ENCODE measurements at places on chromosomes 3 and 15.

DNA sequence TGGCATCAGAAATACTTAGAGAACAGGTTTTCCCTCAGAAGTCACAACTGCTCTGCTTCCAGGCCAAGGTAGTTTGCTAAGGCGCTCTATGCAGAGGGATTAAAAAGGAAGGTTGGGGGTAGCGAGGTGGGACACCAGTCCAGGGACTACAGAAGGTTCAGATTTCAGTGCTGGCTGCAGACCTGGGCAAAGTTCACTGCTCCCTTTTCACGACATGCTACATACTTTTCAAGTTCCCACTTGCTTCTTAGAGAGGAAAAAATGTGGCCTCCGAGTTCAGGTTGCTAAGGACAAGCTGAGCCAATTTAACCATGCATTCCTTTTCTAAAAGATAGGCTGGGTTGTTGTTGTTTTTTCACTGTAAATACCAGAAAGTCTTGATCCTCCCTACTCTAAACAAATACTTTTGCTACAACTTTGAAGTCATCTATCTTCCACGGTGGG lies 158.6 kb upstream of the NR2F2 start:
- H3K27me3 ChIP-seq, result no peaks in the 10 kb centered on the region
- H3K27ac ChIP-seq, result no peak overlapping the region
- DNase-seq, result no peak
- peaks cover 4% of the 10 kb centered on the region for H3K4me1 ChIP-seq
- H3K36me3 ChIP-seq, result no peaks in the 10 kb centered on the region

DNA sequence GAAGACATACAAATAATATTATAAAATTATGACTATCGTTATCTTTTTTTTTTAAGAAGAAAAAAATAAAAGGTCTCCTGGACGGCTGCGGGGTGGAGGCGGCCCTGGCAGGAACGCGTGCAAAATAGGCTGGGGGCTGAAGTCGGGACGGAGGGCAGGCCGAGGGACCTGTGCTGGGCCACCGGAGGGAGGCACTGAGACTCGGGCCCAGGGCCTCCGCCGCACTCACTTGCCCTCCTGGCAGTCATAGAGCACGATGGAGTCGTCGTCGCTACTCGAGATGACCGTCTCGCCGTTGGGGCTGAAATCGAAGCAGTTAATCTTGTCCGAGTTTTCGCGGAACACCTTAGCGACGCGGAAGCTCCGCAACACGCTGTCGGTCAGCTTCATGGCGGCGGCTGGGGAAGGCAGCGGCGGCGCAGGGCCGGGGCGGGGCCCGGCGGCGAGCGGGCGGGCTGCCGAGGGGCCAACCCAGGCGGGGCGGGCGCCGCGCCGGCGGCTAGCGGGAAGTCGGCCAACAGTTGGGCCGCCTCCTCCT lies 408 bp downstream of the WDR82 start:
- no peaks in the 10 kb centered on the region for H3K36me3 ChIP-seq
- H3K27ac ChIP-seq, result no peak overlapping the region
- no peaks in the 10 kb centered on the region for H3K27me3 ChIP-seq
- H3K4me1 ChIP-seq, result no peaks in the 10 kb centered on the region

- H3K27me3 ChIP-seq, result no peaks in the 10 kb centered on the region
- DNase-seq, result no peak
- no peaks in the 10 kb centered on the region for H3K4me1 ChIP-seq
- no peak overlapping the region for H3K4me3 ChIP-seq
These were observed 41.5 kb downstream of the RBP2 start for GRCh38 chr3:139434764-139435307.

- no peak overlapping the region for H3K27ac ChIP-seq
- no peaks in the 10 kb centered on the region for H3K36me3 ChIP-seq
These were observed 749.5 kb downstream of the ROBO1 start for GRCh38 chr3:79018265-79018664.

- no peaks in the 10 kb centered on the region for H3K27me3 ChIP-seq
- H3K27ac ChIP-seq, result no peak overlapping the region
- H3K36me3 ChIP-seq, result no peaks in the 10 kb centered on the region
- no peak for DNase-seq
- no peak overlapping the region for H3K4me3 ChIP-seq
- H3K4me1 ChIP-seq, result no peaks in the 10 kb centered on the region
These were observed 39.3 kb downstream of the OXNAD1 start for GRCh38 chr3:16304061-16305010.

- H3K36me3 ChIP-seq, result no peaks in the 10 kb centered on the region
- no peak overlapping the region for H3K27ac ChIP-seq
- no peak for DNase-seq
- H3K27me3 ChIP-seq, result no peaks in the 10 kb centered on the region
These were observed 222.4 kb downstream of the CD47 start for GRCh38 chr3:107868449-107868848.

- H3K27ac ChIP-seq, result no peak overlapping the region
- DNase-seq, result no peak
- no peak overlapping the region for H3K4me3 ChIP-seq
- H3K27me3 ChIP-seq, result no peaks in the 10 kb centered on the region
These were observed 28.4 kb downstream of the TTC14 start for GRCh38 chr3:180630371-180630770.

- no peak for DNase-seq
- H3K4me1 ChIP-seq, result no peaks in the 10 kb centered on the region
- no peak overlapping the region for H3K27ac ChIP-seq
- H3K27me3 ChIP-seq, result no peaks in the 10 kb centered on the region
These were observed 34.6 kb downstream of the NR2E3 start for GRCh38 chr15:71844916-71845315.

GRCh38 chr3:129718201-129718600 lies 111.7 kb upstream of the PLXND1 start:
- no peak overlapping the region for H3K4me3 ChIP-seq
- DNase-seq, result no peak
- no peaks in the 10 kb centered on the region for H3K27me3 ChIP-seq
- H3K36me3 ChIP-seq, result no peaks in the 10 kb centered on the region
- H3K4me1 ChIP-seq, result peaks cover 6% of the 10 kb centered on the region

DNA sequence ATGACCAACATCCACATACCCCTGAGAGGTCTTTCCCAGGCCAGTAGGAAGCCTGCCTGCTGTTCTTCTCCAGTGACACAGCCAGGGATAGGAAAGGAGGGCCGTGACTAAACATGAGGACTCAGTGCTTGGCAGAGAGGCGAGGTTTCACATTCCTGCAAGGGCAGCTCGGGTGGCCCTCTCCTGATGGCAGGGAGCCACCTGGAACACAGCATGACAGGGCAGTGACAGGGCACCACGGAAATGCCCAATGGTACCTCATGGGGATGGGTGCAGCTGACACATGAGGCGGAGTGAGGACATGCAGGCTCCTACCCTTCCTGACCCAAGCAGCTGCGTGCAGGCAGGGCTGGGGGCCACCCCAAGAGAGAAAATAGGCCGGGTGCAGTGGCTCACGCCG lies 7.4 kb upstream of the TGM5 start:
- H3K4me1 ChIP-seq, result no peaks in the 10 kb centered on the region
- H3K27me3 ChIP-seq, result no peaks in the 10 kb centered on the region
- no peaks in the 10 kb centered on the region for H3K36me3 ChIP-seq
- no peak for DNase-seq
- no peak overlapping the region for H3K4me3 ChIP-seq

DNA sequence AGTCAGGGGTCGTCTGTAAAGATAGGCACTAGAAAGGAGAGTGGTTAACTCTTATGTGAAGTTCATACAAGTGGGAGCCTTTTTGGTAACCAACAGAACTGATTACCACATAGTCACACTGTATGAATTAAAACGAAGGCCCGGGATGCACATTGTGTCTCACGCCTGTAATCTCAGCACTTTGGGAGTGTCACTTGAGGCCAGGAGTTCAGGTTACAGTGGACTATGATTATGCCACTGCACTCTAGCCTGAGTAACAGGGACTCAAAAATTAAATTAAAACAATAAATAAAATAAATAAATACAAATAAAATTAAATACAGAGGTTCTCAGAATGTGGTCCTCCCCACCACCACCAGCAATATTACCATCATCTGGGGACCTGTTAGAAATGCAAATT lies 467 bp downstream of the DNAAF4 start:
- no peaks in the 10 kb centered on the region for H3K27me3 ChIP-seq
- DNase-seq, result no peak
- H3K4me1 ChIP-seq, result no peaks in the 10 kb centered on the region
- no peak overlapping the region for H3K4me3 ChIP-seq
- H3K36me3 ChIP-seq, result no peaks in the 10 kb centered on the region

DNA sequence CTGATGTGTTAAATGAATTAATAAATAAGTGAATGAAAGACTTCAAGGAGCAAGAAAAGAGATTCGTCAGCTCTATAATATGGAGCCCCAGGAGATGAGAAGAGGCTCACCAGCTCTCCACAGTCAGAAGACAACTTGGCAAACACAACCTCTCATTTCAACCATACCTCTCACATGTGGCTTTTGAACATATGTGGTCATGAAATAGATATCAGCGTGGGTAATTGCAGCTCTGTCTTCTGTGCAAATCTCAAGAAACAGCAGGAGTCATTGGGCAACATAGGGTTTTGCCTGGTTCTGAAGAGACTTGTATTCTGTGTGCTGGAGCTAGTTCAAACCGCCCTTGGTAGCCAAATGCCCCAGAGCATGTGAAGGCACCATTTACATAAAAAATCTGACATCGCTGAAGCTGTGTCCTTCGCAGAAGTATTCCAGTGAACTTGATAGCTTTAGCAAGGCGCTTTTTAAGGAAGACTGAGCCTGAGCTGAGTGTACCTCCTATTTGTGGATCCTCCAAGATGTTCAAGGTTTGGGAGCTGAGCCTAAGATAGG lies 8.4 kb downstream of the CX3CR1 start:
- DNase-seq, result no peak
- no peaks in the 10 kb centered on the region for H3K4me1 ChIP-seq
- H3K27me3 ChIP-seq, result no peaks in the 10 kb centered on the region

DNA sequence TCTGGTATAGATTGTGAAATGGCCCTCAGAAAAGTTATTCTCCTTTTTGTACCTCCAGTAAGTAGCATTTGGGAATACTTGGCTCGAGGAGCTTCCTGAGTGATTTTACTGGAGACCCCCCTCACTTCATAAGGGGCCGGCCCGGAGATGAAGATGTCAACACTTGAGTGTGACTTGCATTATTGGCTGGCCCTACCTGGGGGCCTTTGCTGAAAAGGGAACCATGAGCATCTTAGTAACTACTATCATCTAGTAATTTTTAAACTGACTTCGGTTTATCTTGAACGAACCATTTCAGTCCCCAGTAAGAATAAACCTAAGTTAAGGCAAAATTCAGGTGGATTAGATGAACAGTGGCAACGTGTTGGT lies 1.3 kb downstream of the FAIM start:
- H3K27me3 ChIP-seq, result peaks cover 1% of the 10 kb centered on the region
- H3K36me3 ChIP-seq, result no peaks in the 10 kb centered on the region
- H3K4me3 ChIP-seq, result no peak overlapping the region
- DNase-seq, result no peak
- H3K27ac ChIP-seq, result no peak overlapping the region

GRCh38 chr15:58957101-58957973 lies 23.9 kb upstream of the SLTM start:
- no peaks in the 10 kb centered on the region for H3K4me1 ChIP-seq
- H3K27me3 ChIP-seq, result no peaks in the 10 kb centered on the region
- H3K27ac ChIP-seq, result no peak overlapping the region

DNA sequence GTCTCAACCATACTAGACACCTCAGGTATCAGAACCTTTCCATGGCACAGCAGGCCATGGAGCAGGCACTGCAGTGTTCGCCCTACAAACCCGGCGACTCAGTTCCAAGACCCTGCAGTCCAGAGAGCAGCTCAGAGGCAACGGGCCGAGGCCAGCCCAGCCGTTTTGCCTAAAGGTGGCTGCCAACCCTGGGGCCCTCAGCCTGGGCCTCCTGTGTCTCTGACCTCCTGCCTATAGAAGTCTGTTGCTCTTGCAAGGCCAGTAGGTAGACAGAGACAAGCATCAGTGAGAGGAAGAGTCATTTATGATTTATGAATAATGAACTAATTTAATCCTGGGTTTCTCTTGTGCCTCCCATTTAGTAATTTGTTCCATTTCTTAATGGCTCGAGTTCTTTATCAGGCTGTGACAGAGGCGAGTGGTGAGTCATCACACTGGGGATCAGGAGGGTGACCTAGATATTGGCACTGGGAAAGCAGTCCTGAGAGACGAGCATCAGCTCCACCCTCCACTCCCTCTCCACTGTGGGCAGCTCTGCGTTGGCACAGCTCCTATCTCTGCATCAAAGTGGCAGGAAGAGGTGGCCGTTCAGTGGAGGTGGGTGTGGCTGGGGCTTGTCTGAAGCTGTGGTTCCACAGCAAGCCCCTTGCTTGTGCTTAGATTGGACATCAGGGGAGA lies 79.8 kb downstream of the ABHD5 start:
- H3K27ac ChIP-seq, result no peak overlapping the region
- no peaks in the 10 kb centered on the region for H3K36me3 ChIP-seq
- peaks cover 4% of the 10 kb centered on the region for H3K4me1 ChIP-seq
- H3K27me3 ChIP-seq, result no peaks in the 10 kb centered on the region
- H3K4me3 ChIP-seq, result no peak overlapping the region
- DNase-seq, result no peak

DNA sequence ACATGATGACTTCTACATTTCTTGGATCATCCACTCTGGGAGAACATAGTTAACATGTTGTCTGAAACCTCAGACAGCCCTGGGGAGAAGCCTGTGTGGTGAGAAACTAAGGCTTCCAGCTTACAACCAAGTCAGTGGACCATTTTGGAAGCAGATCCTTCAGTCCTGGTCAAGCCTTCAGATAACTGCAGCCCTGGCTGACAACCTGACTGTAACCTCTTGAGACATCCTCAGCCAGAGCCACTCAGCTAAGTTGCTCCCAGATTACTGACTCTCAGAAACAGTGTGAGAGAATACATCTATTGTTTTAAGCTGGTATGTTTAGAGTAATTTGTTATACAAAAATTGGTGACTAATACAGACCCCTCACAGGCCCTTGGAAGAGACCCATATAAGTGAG lies 50.9 kb upstream of the KPNA4 start:
- no peaks in the 10 kb centered on the region for H3K4me1 ChIP-seq
- H3K4me3 ChIP-seq, result no peak overlapping the region
- H3K27ac ChIP-seq, result no peak overlapping the region
- no peak for DNase-seq
- no peaks in the 10 kb centered on the region for H3K36me3 ChIP-seq

DNA sequence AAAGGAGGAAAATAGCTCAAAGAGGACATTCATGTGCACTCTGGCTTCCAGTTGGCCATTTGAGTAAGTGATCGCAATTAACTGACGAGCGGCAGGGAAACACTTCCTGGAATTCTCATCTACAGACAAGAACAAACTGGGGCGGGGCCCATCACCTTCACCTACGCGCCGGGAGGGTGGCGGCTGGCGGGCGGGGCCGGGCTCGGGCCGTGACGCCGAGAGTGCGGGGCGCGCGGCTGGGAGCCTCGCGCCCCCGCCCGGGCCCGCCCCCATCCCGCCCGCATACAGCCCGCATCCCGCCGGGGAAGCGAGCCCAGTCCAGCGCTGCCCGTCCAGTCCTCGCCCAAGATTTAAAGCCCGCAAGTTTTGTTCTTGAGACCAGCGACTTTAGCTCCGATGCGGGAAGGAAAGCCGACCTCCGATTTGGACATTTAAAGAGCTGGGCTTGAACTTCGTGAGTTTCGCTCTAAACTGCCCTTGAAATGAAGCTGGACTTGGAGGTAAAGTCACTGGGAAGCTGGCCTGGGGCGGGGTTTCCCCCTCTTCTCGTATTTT lies at the start of gene B3GNT5:
Gene B3GNT5 (plus strand): TSS at position 281 of the 555 bp plus-strand sequence. CDS start 16,546 bp downstream, outside the sequence.
- peak within 1 kb of the TSS; percentile 93 for H3K4me3 ChIP-seq
- H3K4me1 ChIP-seq, result peaks cover 2% of the 10 kb centered on the region
- no peaks in the 10 kb centered on the region for H3K36me3 ChIP-seq

All from iPS DF 6.9 (cell line).